T-helper 2 cell treated with Interferon-gamma antibody and Interleukin-4, amounts not matched to agents 100 ng/mL and 5 ng/mL, for 36 hours (primary cell): ENCODE measurements at places on chromosomes 7 and 10. TPM values are rescaled to one million over a fixed set of nuclear protein-coding genes. Genes with fewer than 3 reads are reported as not detected.

NODAL gene
- total RNA-seq, result 0.09 and 0.11 TPM in 2 replicates

SLIT1 gene
- 0.59 and 0.77 TPM in 2 replicates for total RNA-seq

HOXA2 gene
- not detected in 2 replicates for total RNA-seq

CALHM2 gene
- 78.3 and 80.0 TPM in 2 replicates for total RNA-seq

HMX2 gene
- total RNA-seq, result not detected in 2 replicates

CLCN1 gene
- 0.09 TPM in 1 of 2 replicates, not detected in the other for total RNA-seq

ORC5 gene
- 24.8 and 25.4 TPM in 2 replicates for total RNA-seq
